NCI-H1417 treated with DMSO at 0.1 percent for 48 hours (cell line): ENCODE measurements at places on chromosomes 13 and 19.

- no peak for DNase-seq
Observed at GRCh38 chr19:35251456-35251855, 2.7 kb downstream of the LSR start.

- no peak for DNase-seq
Observed at GRCh38 chr13:69828527-69828926, 279.1 kb upstream of the ATXN8OS start.

- DNase-seq = no peak
Observed at GRCh38 chr13:94917824-94918223, 205.5 kb upstream of the SOX21 start.

DNA sequence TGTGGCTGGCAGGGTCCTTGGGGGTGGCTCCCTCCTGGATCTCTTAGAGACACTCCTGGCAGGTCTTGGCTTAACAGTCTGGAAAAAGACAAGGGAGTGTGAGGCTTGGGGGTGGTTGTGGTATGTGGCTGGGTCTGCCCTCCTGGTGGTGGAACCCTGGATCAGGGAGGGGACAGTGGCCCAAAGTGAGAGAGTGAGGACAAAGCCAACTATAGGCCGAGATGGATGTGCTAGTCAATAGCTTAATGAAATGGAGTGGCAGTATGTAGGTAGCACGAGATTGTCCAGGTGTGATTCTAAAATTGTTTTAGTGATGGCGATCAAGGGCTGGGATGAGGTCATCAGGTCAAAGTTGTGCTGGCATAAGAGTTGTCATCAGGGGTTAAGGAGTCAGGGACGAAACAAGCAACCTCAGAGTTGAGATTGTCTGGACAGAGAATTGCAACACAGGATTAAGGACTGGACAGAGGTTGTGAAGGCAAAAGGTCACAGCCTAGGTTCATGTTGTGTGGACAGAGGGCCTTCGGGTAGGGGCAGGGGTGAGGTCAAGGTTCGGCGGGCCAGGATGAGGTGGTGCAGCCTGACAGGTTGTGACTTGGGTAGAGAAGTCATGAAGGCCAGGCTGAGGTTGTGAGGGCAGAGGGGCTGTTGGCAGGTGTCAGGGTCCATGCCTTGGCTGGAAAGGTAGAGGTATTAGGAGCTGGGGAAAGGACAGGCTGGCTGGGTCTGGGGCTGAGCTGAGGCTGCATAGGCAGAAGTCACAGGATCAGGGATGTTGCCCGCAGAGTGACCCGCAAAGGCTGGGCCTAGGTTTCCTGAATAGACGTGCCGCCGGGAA is 4.5 kb upstream of the RASAL3 start:
- DNase-seq = no peak

GRCh38 chr19:53659292-53659691 is 27.5 kb downstream of the DPRX start:
- DNase-seq = no peak

DNA sequence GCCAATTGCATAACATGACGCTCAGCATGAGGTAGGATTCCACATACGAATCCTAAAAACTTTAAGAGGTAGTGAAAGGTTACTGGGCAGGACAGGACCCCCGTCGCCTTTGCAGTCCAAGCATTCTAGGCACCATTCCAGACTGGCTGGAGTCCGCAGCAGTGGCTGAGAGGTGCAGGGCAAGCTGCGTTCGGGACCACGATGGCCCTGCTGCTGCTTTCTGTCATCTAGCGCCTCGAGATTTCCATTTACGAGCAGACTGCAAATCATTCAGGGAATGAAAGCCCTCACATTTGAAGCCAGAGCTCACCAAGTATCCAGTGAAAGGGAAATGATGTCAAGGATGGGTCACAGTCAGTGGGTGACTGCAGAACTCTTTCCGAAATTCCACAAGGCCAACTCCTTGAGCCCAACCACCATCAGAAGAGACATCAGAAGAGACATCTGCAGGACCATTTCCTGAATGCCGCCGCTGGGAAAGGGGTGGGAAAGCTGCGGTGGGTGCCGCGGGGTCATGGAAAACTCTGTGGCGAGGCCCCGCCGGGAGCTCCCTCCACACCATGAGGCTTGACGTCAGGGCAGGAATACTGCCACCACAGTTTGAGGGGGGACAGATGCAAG is 88.3 kb downstream of the COL4A1 start:
- DNase-seq = no peak

DNA sequence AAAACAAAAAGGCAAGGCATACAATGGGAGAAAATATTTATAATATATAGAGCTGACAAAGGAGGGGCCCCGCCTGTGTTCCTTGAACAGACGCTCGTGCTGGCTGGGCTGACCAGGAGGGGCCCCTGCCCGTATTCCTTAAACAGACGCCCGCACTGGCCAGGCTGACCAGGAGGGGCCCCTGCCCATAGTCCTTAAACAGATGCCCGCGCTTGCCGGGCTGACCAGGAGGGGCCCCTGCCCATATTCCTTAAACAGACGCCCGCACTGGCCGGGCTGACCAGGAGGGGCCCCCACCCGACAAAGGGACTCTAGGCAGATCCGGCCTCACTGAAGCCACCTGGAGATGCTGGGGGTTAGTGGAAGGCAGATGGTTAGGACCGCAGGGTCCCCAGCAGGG is 9.3 kb downstream of the ADPRHL1 start:
- no peak for DNase-seq
